ENCODE measurements at places on chromosomes 3 and 15. TPM values are rescaled to one million over a fixed set of nuclear protein-coding genes. Genes with fewer than 3 reads are reported as not detected.

DNA sequence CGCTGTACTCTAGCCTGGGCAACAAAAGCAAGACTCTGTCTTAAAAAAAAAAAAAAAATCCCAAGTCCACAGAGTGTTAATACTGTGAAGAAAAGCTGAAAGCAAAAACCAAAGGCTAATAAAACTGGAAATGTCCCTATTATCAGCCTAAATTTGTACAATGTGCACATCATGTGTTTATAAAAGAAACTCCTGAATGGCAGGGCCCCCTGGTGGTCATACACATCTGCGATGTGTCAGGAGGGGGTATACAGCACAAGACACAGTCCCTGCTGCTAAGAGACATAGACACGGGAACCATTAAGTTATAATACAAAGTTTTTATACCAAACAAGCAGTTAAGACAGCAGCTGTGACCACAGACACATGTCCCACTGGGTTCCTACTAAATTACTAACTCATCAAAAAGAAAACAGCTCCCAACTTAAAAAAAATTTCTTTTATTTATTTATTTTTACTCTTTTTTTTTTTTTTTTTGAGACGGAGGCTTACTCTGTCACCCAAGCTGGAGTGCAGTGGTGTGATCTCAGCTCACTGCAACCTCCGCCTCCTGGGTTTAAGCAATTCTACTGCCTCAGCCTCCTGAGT, 31.0 kb downstream of the IDH2 start:
- DNase-seq: peak; percentile 95
- no peak overlapping the region for H3K4me3 ChIP-seq
- peaks cover 33% of the 10 kb centered on the region for H3K36me3 ChIP-seq
- H3K4me1 ChIP-seq: no peaks in the 10 kb centered on the region
- H3K27me3 ChIP-seq: no peaks in the 10 kb centered on the region

- no peak overlapping the region for H3K4me3 ChIP-seq
- peaks cover 4% of the 10 kb centered on the region for H3K27me3 ChIP-seq
- no peaks in the 10 kb centered on the region for H3K4me1 ChIP-seq
- no peak overlapping the region for H3K27ac ChIP-seq
- no peak for DNase-seq
These were observed 16.9 kb downstream of the CCR4 start for GRCh38 chr3:32968166-32968919.

- no peaks in the 10 kb centered on the region for H3K27me3 ChIP-seq
- no peak for DNase-seq
- no peak overlapping the region for H3K27ac ChIP-seq
- H3K36me3 ChIP-seq: no peaks in the 10 kb centered on the region
These were observed 368.2 kb downstream of the PTPRG start for GRCh38 chr3:61929617-61930016.

- no peaks in the 10 kb centered on the region for H3K4me1 ChIP-seq
- peak overlapping the region; percentile 59 for H3K4me3 ChIP-seq
- no peaks in the 10 kb centered on the region for H3K36me3 ChIP-seq
- no peak overlapping the region for H3K27ac ChIP-seq
These were observed 184.5 kb downstream of the FEZF2 start for GRCh38 chr3:62188681-62189375.

- DNase-seq: peak; percentile 21
- peaks cover 23% of the 10 kb centered on the region for H3K4me1 ChIP-seq
- H3K27ac ChIP-seq: peak overlapping the region; percentile 80
- H3K4me3 ChIP-seq: peak overlapping the region; percentile 96
These were observed 1.8 kb downstream of the GSK3B start for GRCh38 chr3:120092474-120092873.

DNA sequence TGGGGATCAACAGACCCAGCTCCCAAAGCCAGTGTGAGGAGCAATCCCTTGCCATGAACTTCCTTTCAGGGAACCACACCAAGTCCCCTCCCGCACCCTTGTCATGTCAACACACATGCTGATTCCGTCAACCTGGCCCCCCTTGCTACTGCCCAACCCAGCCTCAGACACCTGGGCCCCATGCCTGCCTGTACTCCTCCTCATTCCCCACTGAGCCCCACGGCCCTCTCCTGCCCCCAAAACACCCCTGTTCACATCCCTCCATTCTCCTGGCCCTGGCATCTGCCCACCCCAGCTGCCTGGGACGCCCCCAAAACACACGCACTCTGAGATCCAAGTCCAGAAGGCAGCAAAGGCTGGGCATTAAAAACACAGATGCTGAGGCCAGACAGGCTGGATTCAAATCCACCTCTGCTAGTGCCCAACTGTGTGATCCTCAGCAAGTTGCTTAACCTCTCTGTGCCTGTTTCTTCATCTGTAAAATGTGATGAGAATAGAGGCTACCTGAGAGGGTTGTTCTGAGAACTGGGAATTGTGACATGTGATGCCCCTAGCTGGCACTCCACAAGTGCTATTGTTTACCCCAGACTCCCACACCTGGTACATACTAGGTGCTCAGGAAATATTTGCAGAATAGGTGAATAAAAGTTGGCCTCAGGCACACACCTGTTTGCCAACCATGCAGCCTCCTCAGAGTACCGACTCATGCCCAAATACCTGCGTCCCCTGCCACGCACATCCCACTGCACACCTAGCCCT, 2.3 kb downstream of the PLXND1 start:
- peaks cover 58% of the 10 kb centered on the region for H3K4me1 ChIP-seq
- no peak for DNase-seq
- peak overlapping the region; percentile 79 for H3K4me3 ChIP-seq
- no peaks in the 10 kb centered on the region for H3K27me3 ChIP-seq

GRCh38 chr3:98699132-98699531, 64.0 kb upstream of the ST3GAL6 start:
- no peaks in the 10 kb centered on the region for H3K36me3 ChIP-seq
- peaks cover 19% of the 10 kb centered on the region for H3K4me1 ChIP-seq
- no peak overlapping the region for H3K27ac ChIP-seq
- DNase-seq: no peak
- H3K27me3 ChIP-seq: no peaks in the 10 kb centered on the region
- H3K4me3 ChIP-seq: no peak overlapping the region

- peak; percentile 96 for DNase-seq
- H3K4me1 ChIP-seq: peaks cover 44% of the 10 kb centered on the region
- peak within 1 kb of the TSS; percentile 77 for H3K4me3 ChIP-seq
- H3K36me3 ChIP-seq: no peaks in the 10 kb centered on the region
- H3K27me3 ChIP-seq: no peaks in the 10 kb centered on the region
- peak within 1 kb of the TSS; percentile 83 for H3K27ac ChIP-seq
These were observed at the start of gene RASSF1 for GRCh38 chr3:50340448-50341329. Gene RASSF1, minus strand, starts transcription at chr3:50340836. Its CDS starts 31 bp downstream, at chr3:50340805.

GRCh38 chr15:67585681-67586080, 43.2 kb downstream of the MAP2K5 start:
- no peak overlapping the region for H3K27ac ChIP-seq
- H3K4me3 ChIP-seq: no peak overlapping the region
- H3K4me1 ChIP-seq: no peaks in the 10 kb centered on the region
- DNase-seq: no peak

DNA sequence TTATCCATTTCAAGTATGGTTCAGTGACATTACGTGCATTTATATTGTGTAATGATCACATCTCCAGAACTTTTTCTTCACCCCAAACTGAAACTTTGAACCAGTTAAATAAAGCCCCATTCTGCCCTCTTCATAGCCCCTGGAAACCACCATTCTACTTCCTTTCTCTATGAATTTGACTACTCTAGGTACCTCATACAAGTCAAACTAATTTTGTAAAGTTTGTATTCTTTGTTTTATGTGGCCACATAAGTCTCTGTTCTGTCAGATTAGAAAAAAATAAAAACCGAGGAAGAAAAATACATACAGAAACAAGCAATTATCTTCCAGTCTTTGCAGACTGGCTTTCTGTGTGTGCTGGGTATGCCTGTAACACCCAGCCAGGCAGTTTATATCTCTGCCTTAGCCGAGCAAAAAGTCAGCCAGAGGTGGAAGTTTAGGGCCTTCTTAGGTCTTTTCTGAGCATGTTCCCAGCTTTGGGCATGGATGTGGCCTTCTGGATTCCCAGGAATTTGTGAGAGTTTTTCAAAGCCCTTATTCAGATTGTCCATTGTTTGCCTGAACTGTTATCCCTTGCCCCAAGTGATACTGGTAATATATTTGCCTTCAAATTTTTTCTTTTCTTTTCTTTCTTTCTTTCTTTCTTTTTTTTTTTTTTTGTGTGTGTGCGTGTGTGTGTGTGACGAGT, 6.0 kb upstream of the GRAMD1C start:
- no peak for DNase-seq
- peaks cover 13% of the 10 kb centered on the region for H3K4me1 ChIP-seq
- H3K27ac ChIP-seq: peak overlapping the region; percentile 40
- no peak overlapping the region for H3K4me3 ChIP-seq
- no peaks in the 10 kb centered on the region for H3K27me3 ChIP-seq
- no peaks in the 10 kb centered on the region for H3K36me3 ChIP-seq

DNA sequence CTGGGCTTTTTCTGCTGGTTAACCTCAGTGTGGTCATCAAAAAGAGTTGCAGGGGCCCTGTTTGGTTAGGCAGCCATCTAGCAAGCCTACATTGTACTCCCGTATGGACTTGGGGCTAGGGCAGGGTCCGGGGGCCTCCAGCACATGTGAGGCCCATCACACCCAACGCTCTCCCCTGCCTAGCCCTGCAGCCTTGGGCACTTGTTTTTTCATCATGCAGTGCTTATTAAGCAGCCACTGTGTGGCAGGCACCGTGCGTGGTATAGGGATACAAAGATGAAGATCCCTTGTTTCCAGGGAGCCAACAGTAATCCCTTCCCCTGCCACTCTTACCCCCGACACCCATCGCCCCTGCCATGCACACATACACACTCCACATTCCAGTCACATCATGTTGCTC, 14.2 kb downstream of the MRAS start:
- no peak for DNase-seq
- H3K27ac ChIP-seq: no peak overlapping the region
- peaks cover 6% of the 10 kb centered on the region for H3K36me3 ChIP-seq
- H3K27me3 ChIP-seq: no peaks in the 10 kb centered on the region
- peaks cover under 1% of the 10 kb centered on the region for H3K4me1 ChIP-seq
- H3K4me3 ChIP-seq: no peak overlapping the region

Gene FOXB1
- total RNA-seq: not detected

- peaks cover 21% of the 10 kb centered on the region for H3K4me1 ChIP-seq
- peak overlapping the region; percentile 40 for H3K27ac ChIP-seq
- no peak for DNase-seq
- H3K4me3 ChIP-seq: no peak overlapping the region
These were observed 105.3 kb downstream of the MAP4 start for GRCh38 chr3:47910777-47911440.

DNA sequence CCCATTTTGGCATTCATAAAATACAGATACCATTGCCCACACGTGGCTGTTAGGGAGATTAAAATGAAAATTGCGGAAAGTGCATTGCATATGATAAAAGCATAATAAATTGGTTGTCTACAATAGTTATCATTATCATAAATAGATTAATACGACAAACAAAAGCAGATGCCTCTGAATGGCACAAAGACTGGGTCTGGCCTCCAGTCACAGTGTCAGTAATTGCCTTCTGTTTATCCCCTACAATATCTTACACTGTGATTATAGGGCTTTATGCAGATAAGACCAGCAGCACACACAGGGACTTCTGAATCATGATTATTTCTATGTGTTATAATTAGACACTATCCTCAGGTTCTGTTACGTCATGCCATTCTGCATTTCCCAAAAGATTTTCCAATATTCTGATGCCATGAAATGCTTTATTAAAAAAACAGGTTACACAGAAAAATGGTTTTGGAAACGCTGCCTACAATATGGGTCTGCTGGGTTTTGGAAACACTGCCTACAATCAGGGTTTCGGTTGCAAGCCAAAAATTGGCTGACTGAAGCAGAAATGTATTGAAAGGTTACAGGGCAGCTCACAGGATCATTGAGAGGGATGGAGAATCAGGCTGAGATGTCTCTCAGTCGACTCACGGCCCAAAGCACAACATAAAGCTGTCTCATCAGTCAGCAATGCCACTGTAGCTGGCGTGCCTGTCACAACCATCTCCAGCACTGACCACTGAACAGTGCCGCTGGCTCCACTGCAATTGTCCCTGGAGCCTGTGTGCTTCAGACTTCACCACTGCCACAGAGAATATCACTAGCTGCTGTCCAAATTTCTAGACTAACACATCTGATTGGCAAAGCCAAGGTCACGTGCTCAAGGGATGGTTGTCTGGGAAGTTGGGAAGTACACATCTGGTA, 248.1 kb downstream of the ERC2 start:
- H3K4me1 ChIP-seq: no peaks in the 10 kb centered on the region
- H3K27ac ChIP-seq: no peak overlapping the region
- no peak overlapping the region for H3K4me3 ChIP-seq
- no peaks in the 10 kb centered on the region for H3K27me3 ChIP-seq
- peak; percentile 44 for DNase-seq
- H3K36me3 ChIP-seq: no peaks in the 10 kb centered on the region

Gene MCF2L2
- under 0.01 TPM for total RNA-seq

Gene CSNK1G1
- 35.4 TPM for total RNA-seq

- H3K27me3 ChIP-seq: no peaks in the 10 kb centered on the region
- H3K4me3 ChIP-seq: peak overlapping the region; percentile 89
- peak; percentile 93 for DNase-seq
- H3K36me3 ChIP-seq: no peaks in the 10 kb centered on the region
- peak overlapping the region; percentile 86 for H3K27ac ChIP-seq
- peaks cover 62% of the 10 kb centered on the region for H3K4me1 ChIP-seq
These were observed 635 bp downstream of the CD276 start for GRCh38 chr15:73684581-73685455.
